Fibroblast of skin of back (primary cell): ENCODE measurements at places on chromosomes 3 and 15.

- DNase-seq, result no peak
Observed at GRCh38 chr3:52406231-52406661, 38.7 kb downstream of the SEMA3G start.

DNA sequence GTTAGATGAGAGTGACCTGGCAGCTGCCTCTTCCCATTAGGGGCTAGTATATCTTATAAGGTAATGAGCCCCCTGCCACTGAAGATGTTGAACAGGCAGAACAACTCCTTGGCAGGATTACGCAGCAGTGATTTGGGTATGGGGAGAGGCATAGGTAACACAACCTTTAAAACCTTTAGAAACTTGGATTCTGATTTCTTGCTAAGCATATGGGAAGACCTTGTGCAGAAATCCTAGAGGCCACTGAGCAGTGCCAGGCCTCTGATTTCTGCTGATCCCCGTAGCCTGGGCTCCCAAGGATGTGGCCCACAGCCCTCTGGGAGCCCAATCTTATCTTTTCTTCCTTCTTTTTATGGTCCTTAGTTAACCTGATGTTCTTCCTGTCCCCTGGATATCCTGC, 237.9 kb upstream of the ROPN1 start:
- DNase-seq, result no peak

DNA sequence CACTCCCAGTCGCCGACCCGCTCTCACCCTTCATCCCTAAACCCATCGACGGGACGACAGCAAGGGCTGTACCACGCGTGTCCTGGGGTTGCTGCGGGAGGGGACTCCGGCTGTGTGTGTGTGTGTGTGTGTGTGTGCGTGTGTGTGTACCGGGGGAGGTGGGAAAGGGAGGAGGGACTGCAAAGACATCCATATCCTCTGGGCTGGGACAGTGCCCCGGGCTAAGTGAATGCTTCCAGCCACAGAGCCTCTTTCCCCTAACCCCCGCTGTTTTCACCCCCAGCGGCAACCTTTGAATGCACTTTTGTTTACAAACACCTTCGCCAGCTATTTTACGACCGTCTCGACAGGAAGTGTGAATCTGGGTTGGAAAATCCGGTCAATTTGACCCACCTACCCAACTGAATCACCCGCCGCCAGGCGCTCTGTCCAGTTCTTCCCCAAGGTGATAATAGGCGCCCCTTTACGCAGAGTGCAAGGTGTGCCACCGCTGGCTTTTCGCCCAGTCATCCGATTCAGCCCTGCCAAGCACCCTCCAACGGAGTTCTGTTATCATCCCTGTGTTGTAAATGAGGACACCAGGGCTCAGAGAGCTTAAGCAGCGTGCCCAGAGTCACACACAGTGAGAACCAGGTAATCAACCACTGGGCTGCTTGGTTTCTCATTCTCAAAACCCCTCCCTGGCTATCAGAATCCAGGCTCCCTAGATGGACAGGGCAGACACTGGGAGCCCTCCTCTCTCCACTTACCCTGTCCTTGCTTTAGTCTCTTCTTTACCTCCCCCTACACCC, 739 bp upstream of the AMOTL2 start:
- DNase-seq, result no peak

- DNase-seq, result no peak
Observed at GRCh38 chr3:38421679-38422336, 31.9 kb upstream of the ACVR2B start.

GRCh38 chr15:94327356-94327936, 96.1 kb downstream of the MCTP2 start:
- DNase-seq, result peak; percentile 32

DNA sequence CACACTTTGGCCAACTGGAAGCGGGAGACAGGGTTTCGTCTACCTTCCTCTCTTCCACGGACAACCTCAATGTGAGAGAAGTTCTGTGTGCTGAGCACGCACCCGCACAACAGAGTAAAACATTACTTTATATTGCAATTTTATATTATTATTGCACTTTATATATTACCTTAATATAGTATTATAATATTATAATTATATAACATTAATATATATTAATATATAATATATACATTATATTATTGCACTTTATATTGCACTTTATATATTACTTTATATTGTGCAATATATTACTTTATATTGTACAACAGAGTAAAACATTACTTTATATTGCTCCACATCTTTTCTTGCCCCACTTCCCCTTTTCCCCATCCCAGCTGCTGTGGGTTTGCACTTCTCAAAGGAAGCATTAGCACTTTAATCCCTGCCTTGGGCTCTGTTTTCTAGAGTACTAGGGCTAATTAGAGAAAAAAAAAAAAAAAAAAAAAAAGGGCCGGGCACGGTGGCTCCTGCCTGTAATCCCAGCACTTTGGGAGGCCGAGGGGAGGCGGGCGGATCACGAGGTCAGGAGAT, 76.4 kb upstream of the SLC4A7 start:
- no peak for DNase-seq

GRCh38 chr3:27669591-27669990, 52.5 kb downstream of the EOMES start:
- DNase-seq, result no peak

DNA sequence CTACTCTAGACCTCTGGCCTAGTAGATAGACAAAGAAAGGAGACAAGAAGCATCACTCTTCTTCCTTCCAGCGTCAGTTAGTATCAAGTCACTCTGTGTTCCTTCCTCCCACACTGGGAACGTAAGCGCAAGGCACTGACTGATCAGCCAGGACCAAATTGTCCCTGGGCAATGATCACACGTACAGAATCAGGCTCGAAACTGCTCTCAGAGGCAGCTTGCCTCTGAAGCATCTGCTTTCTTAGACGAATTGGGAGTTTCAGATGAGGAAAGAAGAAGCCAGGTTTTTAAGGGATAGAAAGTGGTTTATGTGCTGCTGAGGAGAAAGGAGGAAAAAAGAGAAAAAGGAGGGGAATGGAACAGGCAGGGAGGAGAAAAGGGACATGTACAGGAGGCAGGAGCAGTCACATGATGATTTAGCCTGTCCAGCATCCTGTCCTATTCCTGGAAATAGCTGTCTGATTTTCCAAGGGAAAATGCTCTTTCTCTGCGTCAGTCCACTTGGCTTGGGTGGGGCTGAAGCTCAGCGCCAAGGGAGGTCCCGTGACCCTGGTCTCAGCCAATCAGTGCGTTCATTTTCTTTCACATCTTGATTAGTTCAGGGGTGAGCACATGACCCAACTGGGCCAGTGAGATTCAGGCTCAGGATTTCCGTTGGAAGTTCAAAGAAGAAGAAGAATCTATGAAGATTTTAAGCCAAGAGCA, 102.0 kb upstream of the PRICKLE2 start:
- DNase-seq, result peak; percentile 13

DNA sequence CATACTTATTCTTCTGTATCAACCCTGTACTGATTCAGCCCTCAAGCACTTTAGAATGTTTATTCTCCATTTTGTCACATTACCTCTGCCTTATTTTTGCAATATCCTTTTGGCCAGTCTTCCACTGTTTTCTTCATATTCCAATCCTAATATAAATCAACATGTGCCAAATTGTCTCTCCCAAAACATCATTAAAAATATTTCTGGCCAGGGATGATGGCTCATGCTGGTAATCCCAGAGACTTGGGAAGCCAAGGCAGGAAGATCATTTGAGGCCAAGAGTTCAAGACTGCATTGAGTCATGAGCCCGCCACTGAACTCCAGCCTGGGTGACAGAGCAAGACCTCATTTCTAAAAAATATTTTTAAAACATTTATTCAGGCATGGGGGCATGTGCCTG, 641.4 kb upstream of the CBLB start:
- DNase-seq, result peak; percentile 33

DNA sequence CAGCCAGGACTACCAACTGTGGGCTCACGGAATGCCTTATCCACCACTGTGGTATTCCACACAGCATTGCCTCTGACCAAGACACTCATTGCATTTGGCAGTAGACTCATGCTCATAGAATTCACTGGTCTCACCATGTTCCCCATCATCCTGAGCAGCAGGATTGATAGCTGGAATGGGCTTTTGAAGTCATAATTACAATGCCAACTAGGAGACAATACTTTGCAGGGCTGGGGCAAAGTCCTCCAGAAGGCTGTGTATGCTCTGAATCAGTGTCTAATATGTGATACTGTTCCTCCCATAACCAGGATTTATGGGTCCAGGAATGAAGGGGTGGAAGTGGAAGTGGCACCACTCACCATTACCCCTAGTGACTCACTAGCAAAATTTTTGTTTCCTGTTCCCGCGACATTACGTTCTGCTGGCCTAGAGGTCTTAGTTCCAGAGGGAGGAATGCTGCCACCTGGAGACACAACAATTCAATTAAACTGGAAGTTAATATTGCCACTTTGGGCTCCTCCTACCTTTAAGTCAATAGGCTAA, 58.6 kb upstream of the CCDC80 start:
- peak; percentile 84 for DNase-seq

DNA sequence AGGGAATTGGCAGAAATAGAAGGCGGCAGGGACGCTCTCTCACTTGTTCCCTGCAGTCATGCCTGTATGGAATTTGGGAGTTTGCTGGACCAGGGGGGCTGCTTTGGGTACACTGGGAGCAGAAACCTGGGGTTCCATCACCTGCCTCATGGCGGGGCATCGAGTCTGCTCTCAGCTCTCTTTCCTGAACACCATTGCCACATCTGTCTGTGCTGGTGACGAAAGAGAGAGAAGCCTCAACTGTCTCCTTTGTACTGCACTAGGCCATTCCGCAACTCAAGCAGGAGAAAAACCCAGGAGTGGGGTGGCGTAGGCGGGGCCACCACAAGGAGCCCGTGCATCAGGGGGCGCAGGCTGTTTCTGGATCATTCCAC, 14.0 kb downstream of the TMEM158 start:
- no peak for DNase-seq

DNA sequence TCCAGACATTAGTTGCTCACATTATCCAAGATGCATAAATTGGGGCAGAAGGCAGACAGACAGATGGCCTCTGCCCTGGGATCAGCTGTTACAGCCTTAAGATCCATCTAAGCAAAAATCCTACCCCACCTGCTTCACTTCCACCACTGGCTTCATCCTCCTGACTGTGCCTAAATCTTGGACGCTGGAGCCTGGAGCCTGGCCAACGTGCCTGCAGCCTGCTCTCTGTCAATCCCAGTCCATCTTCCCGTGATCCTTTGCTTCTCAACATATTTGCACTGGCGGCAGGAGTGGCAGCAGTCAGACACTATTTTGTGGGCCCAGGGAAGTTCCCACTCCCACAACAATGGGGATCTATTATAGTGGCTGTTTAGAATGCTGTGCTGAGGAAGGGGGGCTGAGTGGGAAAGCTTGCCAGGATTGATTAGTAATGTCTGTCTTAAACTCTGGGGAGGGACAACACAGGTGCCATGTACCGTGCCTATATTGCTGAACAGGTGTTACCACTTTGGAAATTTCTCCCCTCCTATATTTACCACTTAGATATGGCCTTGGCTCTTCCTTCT, 121.2 kb downstream of the MEGF11 start:
- DNase-seq, result no peak

- no peak for DNase-seq
Observed at GRCh38 chr15:38304481-38304880, 51.8 kb downstream of the SPRED1 start.

DNA sequence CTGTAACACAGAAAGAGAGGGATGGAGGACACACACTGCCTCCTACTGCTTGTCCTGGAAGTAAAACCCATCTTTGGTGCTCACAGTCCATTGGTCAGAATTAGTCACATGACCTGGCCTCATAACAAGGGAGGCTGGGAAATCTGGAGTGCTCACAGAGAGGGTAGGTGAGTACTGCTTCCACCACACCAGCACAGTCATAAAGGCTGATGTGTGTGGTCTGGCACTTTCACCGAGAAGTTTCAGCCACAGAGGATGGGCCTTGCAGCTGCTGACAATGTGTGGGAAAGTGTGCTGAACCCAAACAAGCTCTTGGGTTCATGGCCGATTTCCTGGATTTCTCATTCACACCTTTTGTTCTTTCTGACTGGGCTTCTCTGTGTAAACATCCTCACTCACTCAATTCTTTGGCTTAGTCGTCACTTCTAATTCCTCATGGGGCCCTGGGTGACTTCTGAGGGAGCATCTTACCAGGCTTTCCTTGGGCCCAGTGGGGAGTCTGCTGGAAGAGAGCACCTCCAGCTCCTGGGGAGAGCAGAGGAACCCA, 100.7 kb downstream of the ASB7 start:
- DNase-seq, result peak; percentile 77

DNA sequence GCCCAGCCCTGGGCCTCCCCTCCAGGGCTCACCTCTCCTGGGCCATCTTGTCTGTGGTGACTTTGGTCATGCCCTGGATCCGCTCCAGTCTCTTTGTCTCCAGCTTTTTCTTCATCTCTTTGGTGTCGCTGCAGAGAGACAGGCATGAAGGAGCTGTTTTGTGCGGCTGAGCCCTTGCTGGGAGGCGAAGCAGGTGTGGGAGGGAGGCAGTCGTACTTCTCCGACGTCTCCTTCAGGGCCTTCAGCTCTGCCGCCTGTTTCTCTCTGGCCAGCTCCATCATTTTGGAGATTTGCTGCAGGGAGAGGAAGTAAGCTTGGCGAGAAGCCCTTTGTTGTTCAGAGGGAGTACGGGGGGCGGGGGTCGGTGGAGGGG, 7.7 kb upstream of the ANKRD63 start:
- no peak for DNase-seq

DNA sequence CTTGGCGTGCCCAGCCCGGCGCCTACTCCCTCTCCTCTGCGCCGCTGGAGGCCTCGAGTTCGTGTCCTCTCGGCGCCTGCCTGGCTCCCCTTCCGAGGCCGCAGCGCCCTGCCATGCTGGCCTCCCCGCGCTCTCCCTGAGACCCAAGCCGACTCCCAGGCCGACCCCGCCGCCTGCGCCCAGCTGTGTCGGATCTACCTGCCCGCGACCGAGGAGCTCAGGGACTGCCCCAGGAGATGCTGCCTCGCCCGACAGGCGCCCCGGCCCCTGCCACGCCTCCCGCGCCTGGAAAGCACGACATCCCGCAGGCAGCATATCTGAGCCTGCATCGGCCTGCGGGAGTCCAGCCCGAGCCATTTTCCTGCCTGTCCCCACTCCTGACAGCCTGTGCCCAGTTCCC, 16.1 kb downstream of the PAQR9 start:
- DNase-seq, result no peak

DNA sequence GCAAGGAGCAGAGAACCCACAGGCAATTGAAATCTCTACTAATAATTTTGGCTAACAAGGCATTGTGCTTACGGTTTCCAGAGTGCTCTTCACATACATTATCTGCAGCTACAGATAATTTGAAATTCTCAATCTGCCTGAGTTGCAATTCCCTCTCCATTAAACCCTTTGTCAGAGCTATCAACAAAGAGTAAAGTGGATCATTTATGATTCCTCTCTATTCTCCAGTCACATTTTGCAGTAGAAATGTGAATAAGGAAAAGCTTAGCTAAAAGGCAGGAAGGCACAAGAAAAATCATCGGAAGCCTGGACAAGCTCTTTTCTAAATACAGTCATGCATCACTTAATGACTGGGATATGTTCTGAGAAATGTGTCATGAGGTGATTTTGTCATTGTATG, 49.6 kb downstream of the FAM98B start:
- DNase-seq, result no peak
